Activated CD4-positive, alpha-beta T cell treated with anti-CD3 and anti-CD28 coated beads for 36 hours (primary cell): ENCODE measurements at places on chromosomes 6 and 20. TPM values are rescaled to one million over a fixed set of nuclear protein-coding genes. Genes with fewer than 3 reads are reported as not detected.

DNA sequence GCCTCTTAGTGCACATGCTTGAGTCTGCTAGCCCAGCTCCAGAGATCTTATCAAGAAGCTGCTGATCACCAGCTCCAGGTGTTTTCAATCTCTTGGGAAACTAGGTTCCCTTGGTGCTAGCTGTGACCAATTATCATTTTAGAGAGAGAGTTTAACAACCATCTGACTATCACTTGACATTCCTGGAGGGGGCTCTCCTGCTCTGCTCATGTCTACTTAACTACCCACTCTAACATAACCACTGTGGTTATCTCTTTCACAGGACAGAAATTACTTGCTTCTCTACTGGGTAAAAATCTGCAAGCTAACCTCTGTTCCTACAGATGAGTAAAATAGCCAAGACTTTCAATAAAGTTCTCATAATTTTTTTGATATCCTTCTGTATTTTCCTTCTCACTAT lies 823.4 kb upstream of the GJE1 start:
- peak; percentile 13 for DNase-seq
- peaks cover 4% of the 10 kb centered on the region for H3K27me3 ChIP-seq
- no peak overlapping the region for H3K4me3 ChIP-seq
- peaks cover 9% of the 10 kb centered on the region for H3K4me1 ChIP-seq

DNA sequence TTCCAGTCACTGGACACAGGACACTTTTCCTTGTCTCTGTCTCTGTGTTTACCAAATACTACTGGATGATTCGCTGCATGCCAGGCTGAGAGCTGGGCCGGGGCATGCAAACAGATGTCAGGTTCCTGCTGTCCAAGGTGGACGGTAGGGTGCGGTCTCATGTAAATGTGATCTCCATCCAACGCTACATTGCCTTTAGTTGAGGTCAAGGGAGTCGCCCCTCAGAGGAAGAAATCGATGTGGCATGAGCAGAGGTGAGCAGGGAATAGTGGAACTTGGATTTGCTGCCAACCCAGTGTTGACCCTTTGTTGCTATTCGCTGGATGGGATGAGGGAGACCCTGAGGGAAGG lies 9.8 kb upstream of the TOX2 start:
- H3K27ac ChIP-seq = no peak overlapping the region
- H3K4me3 ChIP-seq = no peak overlapping the region
- peaks cover 3% of the 10 kb centered on the region for H3K27me3 ChIP-seq
- no peaks in the 10 kb centered on the region for H3K36me3 ChIP-seq

- no peaks in the 10 kb centered on the region for H3K4me1 ChIP-seq
- peaks cover 6% of the 10 kb centered on the region for H3K27me3 ChIP-seq
- H3K27ac ChIP-seq = no peak overlapping the region
Measured at GRCh38 chr20:50427719-50428083, 82.5 kb upstream of the PTPN1 start.

KIF25 gene
- not detected for total RNA-seq

- peaks cover 14% of the 10 kb centered on the region for H3K36me3 ChIP-seq
- no peak overlapping the region for H3K4me3 ChIP-seq
- no peak overlapping the region for H3K27ac ChIP-seq
Measured at GRCh38 chr6:27293436-27294098, 18.5 kb downstream of the POM121L2 start.

ZFP64 gene
- total RNA-seq = 16.5 TPM

SGK2 gene
- total RNA-seq = 0.27 TPM

DNA sequence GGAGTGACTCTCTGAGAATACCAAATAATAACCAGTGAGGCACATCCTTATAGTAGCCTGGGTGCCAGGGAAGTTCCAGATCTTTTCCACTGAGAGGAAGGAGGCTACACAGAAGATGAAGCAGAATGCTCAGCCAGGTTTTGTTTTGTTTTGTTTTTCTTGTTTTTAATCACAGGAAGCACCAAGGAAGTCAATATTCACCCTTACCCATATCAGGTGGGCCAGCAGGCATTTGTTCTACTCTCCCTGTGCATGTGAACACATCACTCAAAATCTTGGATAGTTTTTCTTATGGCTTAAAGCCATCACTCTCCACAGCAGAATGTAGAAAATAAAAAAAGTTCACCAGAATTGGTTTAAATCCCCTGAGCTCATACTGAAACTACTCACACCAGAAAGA lies 10.5 kb downstream of the SLC17A1 start:
- peaks cover 7% of the 10 kb centered on the region for H3K4me1 ChIP-seq
- peaks cover 25% of the 10 kb centered on the region for H3K27me3 ChIP-seq
- H3K27ac ChIP-seq = no peak overlapping the region
- no peak overlapping the region for H3K4me3 ChIP-seq
- no peak for DNase-seq

ZDHHC14 gene
- 2.4 TPM for total RNA-seq

DNA sequence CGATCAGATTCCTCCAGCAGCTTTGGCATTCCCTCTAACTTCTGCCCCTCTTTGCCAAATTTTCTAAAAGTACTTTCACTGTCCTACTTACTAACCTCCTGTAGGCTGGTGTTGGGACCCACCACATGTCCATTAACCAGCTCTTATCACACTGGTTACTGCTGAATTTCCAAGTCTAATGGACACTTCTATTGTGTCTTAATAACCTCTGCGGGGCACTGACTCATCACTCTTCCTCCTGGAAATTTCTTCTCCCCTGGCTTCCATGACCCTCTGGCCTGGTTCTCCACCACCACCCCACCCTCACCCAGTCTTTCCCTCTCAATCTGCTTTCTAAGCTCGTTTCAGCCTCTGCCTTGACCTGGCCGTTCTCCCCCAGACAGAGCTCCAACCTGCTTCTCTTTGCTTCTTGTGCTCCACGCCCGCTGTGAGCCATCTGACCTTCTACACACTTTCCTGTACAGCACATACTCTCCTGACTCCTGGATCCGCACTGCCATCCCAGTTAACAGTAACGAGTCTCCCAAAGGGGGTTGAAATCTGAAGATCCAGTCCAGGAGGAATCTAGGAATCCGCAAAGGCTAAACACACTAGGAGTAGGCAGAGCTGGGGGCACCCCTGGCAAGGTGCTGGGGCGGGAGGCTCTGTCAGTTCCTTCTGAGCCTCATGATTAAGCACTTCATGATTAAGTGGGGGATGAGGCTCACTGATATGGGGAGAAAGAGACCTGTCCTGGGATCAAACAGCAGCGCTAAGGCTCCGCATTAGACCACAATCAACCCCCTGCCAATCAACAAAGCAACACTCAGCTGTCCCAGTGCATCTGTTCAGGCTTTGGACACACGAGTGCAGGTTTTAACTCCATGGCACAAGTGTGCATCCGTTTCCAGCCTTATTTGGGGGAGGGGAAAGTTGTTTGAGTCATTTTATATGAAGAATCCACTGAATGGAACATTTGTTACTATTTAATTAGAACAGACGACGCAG lies 146.3 kb downstream of the LY86 start:
- H3K4me3 ChIP-seq = no peak overlapping the region
- H3K27me3 ChIP-seq = peaks cover 27% of the 10 kb centered on the region
- H3K4me1 ChIP-seq = no peaks in the 10 kb centered on the region

GUCA1A gene
- total RNA-seq = not detected

- H3K4me3 ChIP-seq = no peak overlapping the region
- H3K4me1 ChIP-seq = no peaks in the 10 kb centered on the region
- H3K36me3 ChIP-seq = no peaks in the 10 kb centered on the region
Measured at GRCh38 chr6:41741625-41742490, 5.3 kb downstream of the PGC start.

- H3K27ac ChIP-seq = no peak overlapping the region
- no peaks in the 10 kb centered on the region for H3K27me3 ChIP-seq
- no peaks in the 10 kb centered on the region for H3K4me1 ChIP-seq
- no peak for DNase-seq
- peaks cover 40% of the 10 kb centered on the region for H3K36me3 ChIP-seq
Measured at GRCh38 chr6:134967711-134968110, 17.8 kb upstream of the ALDH8A1 start.

- no peak for DNase-seq
- peaks cover 9% of the 10 kb centered on the region for H3K27me3 ChIP-seq
- H3K4me1 ChIP-seq = no peaks in the 10 kb centered on the region
- no peak overlapping the region for H3K27ac ChIP-seq
- no peak overlapping the region for H3K4me3 ChIP-seq
Measured at GRCh38 chr6:117919275-117919674, 12.2 kb downstream of the SLC35F1 start.

GRCh38 chr20:18314786-18315406 lies 26.6 kb downstream of the ZNF133 start:
- no peak overlapping the region for H3K27ac ChIP-seq
- no peaks in the 10 kb centered on the region for H3K4me1 ChIP-seq
- no peaks in the 10 kb centered on the region for H3K27me3 ChIP-seq
- no peak overlapping the region for H3K4me3 ChIP-seq
- no peak for DNase-seq

DNA sequence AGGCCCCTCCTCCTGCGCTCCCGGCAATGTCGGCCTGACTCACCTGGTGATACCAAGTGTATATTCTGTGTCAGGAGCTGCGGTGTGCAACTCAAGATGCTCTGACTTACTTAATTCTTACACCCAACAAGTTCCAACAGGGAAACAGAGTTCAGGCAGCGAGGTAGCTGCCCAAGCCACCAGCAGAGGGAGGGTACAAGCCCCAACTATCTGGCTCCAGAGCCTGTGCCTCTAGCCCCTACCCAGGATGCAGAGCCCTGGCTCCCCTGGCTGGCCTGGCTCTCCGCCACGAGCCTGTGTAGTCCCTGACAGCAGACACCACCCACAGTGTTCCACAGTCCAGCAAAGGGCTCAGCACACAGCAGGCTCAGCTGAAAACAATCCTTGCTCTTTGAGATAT lies 34.9 kb downstream of the C20orf203 start:
- H3K4me3 ChIP-seq = no peak overlapping the region
- no peaks in the 10 kb centered on the region for H3K4me1 ChIP-seq
- no peaks in the 10 kb centered on the region for H3K27me3 ChIP-seq
- no peak for DNase-seq
- no peak overlapping the region for H3K27ac ChIP-seq
- no peaks in the 10 kb centered on the region for H3K36me3 ChIP-seq

DNA sequence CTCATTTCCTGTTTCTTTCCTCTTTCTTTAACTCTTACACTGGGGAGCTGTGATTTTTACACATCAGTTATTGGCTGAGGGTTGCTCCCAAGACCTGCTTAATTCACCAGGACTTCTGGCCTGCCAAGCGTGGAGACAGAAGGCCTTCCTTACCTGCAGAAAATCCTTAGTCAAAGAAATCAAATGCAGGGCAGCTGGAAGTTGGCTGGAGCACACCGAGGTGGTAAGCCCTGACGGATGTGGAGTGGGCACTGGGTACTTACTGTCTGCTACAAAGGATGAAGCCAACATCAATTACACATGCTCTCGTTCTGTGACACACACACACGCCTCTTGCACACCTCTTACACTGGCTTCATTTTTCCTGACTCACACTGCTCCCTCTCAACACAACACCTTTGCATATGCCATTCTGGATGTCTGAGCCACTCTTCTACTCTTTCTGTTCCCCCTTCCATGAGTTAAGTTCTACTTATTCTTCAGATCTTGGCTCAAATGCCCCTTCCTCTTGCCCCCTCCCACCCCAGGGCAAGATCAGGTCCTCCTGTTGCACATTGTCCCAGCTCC lies 61.6 kb downstream of the TTI1 start:
- no peak overlapping the region for H3K27ac ChIP-seq
- no peak overlapping the region for H3K4me3 ChIP-seq
- peaks cover 13% of the 10 kb centered on the region for H3K36me3 ChIP-seq
- DNase-seq = no peak
- no peaks in the 10 kb centered on the region for H3K27me3 ChIP-seq
- no peaks in the 10 kb centered on the region for H3K4me1 ChIP-seq

- peak overlapping the region; percentile 96 for H3K4me3 ChIP-seq
- peak; percentile 56 for DNase-seq
- H3K27ac ChIP-seq = peak overlapping the region; percentile 92
- H3K4me1 ChIP-seq = peaks cover 33% of the 10 kb centered on the region
- H3K36me3 ChIP-seq = peaks cover 12% of the 10 kb centered on the region
Measured at GRCh38 chr6:31898383-31899011, 999 bp upstream of the EHMT2 start.
